ENCODE measurements at places on chromosomes 2 and 18.
A peak's percentile ranks its signal among the peaks of the same experiment; 100 is the strongest.

- DNase-seq, result peak; percentile 29
These were observed 32.8 kb upstream of the DNAH7 start for GRCh38 chr2:196101325-196101991.

DNA sequence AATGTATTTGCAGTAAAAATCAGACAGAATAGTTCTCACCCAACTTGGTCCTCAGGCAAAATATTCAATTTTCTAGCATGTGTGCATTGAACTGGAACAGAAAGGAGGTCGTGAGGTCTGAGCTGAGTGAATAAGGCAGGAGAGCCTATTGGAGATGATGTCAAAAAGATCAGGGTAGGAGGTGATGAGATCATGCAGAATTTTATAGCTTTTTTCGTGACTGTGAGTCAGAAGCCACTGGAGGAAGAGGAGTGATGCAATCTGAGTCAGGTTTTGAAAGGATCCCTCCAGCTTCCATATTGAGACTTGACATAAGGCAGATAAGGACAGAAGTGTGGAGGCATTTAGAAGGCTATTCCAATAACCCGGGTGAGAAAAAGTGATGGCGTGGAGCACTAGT is 299.5 kb upstream of the SOX11 start:
- no peak for DNase-seq

- no peak for DNase-seq
These were observed 95.0 kb downstream of the MSH2 start for GRCh38 chr2:47497843-47498460.

DNA sequence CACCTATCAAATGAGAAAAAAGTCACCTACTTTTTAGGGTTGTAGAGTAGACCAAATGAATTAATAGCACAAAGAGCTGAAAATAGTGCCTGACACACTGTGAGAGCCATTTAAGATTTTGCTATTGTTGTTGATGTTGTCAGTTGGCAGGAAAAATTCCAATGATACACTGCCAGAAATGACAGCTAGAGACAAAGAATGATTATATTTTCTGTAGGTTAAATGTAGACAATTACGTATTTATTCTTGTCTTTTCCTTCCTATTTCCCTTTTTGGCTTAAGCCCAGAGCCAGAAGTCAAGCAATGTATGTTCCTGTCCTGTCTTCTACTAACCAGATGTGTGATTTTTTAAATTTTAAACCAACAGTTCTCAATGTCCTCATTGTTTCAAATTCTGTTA is 17.2 kb downstream of the NRXN1 start:
- DNase-seq, result no peak

DNA sequence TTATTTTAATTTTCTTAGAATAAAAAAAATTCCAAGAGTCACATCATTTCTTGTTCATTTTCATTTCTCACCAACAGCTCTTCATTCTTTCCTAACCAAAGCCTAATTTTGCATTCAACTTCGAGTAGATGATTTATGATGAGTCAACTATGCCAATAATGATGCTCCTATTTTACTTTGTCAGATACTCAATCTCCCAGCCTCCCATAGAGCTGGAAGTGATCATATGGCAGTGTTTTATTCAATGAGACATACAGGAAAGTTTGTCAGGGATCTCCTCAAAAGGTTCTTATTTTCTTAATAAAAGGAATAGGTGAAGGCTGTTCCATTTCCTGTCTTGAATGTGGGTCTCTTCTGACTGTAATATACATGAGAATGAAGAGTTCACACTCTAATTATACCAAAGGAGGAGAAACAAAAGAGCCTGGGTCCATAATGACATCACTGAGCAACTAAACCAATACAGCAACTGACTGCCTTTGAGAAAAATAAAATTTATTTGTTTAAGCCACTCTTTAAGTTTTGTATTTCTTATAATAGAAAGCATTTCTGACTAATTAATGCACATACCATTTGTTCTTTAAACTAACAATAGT is 231.2 kb upstream of the CYP26B1 start:
- DNase-seq, result no peak

DNA sequence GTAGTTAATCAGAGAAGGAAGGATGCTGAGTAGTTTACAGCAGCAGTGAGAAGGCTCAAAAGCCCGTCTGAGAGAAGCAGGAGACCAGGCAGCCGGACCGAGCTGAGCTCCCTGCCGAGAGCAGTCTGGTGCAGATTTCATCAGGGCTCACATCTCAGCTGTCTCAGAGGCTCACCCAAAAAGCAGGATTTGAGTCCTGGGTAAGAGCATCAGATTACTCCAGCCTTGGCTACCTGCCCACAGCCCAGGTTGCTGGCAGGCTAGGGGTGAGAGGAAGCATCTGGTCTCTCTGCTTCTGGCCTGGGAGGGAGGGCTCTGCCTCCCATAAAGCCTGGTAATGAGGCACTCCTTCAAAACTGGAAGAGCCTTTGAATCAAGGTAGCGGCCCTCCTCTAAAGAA is 140.5 kb downstream of the ST6GAL2 start:
- DNase-seq, result no peak

DNA sequence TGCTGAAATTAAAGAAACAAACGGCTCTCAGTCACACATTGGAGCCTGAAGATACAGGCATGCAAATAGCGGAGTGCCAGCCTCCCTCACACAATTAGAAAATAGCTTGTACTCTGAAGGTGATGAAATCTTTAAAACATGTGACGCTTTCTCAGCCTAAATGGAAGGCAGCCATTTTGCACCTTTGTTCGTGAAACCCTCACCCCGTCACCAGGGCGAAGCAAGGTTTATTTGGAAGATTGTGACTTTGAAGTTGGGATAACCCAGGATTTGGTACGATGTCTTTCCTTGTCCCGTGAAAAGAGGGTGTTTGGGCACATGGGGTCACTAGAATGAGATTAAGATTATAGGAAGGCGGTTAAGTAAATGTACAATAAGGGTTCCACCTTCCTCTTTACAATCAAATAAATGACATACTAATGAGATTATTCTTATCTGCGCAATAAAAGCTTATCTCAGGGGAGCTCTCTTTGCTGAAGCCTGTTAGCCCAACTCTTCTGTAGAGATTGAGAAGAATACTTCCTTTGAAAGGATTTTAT is 4.2 kb downstream of the SH3BP4 start:
- no peak for DNase-seq

DNA sequence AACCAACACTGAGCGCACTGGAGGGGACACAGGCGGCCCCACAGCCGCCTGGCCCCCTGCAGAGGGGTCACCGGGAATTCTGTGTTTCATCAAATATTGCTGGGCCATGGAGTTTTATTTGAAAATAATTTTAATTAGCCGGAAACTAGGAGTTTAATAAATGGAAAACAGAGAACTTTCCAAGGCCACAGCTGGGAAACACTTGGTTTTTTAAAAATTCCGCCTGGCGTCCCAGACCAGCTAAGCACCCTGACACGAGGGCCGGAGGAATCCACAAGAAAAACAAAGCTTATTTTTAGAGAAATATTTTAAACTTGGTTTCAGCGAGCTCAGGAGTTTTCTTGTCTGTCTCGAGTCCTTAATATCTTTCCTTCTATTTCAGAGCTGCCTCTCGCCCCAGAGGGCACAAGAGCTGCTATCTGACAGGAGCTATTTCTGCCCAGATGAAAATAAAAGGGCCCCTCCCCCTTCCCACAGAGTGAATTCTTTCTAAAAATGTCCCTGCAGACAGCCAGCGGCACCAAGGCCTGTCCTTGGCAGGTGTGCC is 8.2 kb downstream of the ZFP36L2 start:
- DNase-seq, result no peak

DNA sequence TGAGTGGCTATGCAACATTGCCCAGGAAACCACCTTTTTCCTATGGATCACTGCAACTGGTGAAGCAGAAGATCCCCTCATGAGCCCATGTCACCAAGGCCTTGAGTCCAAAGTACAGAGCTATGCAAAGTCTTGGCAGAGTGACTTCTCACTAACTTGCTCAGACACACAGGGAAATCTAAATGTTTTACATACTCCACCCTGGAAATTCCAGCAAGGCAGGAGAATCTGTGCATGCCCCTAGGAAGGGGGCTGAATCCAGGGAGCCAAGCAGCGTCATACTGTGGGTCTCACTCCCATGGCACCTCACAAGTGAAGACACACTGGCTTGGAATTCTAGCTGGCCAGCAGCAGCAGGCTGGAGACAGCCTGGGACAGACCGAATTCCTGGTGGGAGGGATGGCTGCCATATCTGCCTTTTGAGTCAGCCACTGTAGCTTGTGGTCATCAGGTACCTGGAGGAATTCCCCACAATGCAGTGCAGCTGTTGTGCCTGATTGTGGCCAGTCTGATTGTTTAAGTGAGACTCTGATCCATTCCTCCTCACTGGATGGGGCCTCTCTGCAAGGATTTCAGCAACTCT is 1817.4 kb downstream of the SUCLG1 start:
- DNase-seq, result no peak

GRCh38 chr2:75064691-75065396 is 106.4 kb downstream of the POLE4 start:
- peak; percentile 42 for DNase-seq

- DNase-seq, result no peak
These were observed 62.3 kb upstream of the BOD1L2 start for GRCh38 chr18:57084331-57085271.

DNA sequence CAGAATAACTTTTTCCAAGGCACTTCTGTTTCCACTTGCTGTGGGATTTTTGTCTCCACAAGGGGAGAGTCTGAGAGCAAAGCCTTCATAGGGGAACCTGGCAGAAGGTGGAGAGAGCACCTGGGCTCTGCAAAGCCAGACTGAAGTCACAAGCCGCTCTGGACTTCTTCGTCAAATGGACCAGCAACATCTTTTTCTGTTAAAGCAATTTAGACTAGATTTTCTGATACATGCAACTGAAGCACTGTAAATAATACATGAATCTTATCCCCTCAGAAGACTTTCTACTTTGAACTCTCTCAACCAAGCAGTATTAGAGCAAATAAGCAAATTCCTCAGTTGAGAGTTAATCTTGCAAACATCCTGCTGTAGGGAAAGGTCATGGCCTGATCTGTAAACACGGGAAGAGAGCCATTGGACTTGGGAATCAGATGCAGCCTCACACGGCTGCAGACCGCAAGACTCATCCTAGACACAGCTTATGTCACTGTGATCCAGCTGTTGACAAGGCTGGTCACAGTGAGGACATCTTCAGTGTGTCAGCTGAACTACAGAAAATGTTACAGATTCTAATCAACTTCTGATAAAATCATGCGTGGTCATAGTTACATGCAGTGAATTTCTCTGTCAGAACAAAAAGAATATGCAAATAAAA is 3.2 kb downstream of the SH3YL1 start:
- DNase-seq, result no peak

DNA sequence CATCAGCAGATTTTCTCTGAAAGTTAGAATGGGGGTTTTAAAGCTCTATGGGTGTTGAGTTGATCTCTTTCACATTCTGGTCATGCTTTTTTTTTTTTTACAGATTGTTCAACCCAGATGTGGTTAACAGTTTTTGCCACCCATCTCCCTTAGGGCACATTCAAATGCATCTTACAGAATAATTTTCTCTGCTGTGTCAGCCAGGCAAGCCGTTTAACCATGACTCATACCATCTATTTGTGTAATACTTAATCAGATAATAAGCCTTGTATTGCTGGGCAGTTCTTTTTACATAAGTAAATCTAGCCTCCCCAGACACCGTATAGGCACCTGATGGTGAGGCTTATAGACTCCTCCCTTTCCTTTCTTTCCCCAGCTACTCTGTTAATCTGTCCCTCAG is 62.0 kb downstream of the TGIF1 start:
- DNase-seq, result no peak

GRCh38 chr18:11553098-11553940 is 56.1 kb upstream of the SLC35G4 start:
- DNase-seq, result peak; percentile 30

- no peak for DNase-seq
These were observed 4.9 kb upstream of the IL1A start for GRCh38 chr2:112789186-112789585.

DNA sequence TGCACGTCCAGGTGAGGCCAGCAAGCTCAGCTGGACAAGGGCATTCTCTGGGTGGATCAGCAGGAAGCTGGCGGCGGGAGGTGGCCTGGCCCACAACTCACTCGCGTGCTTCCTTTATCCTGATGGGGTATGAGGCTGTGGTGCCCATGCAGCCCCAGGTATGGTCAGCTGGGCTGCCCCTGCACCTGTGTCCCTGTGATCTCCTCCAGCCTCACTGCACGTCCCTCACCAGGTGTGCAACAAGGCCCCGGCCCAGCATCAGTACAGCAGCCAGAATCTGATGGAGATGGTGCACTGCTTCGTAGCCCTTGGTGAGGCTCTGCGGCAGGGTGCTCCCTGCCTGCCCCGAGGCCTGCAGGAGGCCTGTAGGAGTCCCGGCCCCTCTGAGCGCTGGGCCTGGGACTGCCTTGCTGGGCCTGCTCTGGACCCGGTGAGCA is 17.6 kb downstream of the MROH2A start:
- DNase-seq, result no peak

DNA sequence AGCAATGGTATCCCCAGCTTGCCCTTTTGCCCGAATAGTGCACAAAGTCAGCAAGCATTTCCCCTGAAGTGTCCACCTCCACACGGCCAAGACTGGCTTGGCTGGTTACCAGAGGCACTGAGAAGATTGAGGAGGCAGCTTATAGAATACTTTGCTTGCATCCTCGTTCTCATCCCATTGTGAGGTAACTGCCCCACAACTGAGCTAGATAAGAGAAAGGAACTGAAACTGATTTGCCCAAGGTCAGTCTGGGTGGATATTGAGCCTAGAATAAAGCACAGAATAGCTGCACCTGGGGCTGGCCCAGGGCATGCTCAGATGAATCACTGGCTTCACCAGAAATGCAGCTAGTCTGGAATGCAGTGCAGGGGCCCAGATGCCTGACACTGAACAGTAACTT is 32.7 kb upstream of the MAP4K3 start:
- DNase-seq, result no peak

GRCh38 chr18:12315490-12315889 is 7.4 kb downstream of the TUBB6 start:
- DNase-seq, result no peak

GRCh38 chr2:211503856-211504255 is 947.5 kb downstream of the CPS1 start:
- no peak for DNase-seq

- DNase-seq, result no peak
These were observed 93.0 kb downstream of the CTIF start for GRCh38 chr18:48631851-48632250.

- DNase-seq, result no peak
These were observed 80.7 kb downstream of the PXDN start for GRCh38 chr2:1663621-1664020.

GRCh38 chr18:46939998-46940571 is 22.7 kb downstream of the KATNAL2 start:
- no peak for DNase-seq

DNA sequence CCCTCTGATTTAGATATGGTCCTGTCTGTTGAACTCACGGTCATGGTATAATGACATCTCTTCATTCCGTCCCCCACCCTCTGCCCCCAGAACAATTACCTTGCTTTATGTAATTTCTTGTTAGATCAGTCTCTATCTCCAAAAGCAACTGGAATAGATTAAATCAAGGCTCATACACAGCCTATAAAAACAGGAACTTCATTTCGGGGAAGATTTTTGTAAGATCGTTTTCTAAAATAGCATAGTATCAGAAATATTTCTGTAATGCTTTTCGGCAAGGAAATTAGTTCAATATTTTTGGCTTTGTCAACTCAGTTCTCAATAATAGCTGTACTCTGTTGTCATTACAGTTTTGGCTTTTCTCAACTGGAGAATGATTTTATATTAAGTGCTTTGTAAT is 157.2 kb downstream of the FMNL2 start:
- DNase-seq, result no peak

Measured in stimulated activated CD4-positive, alpha-beta T cell treated with anti-CD3 and anti-CD28 coated beads, Interleukin-2, amount 100 ng/mL, for 48 hours (primary cell).